ENCODE measurements at places on chromosomes 2 and 18.
A peak's percentile ranks its signal among the peaks of the same experiment; 100 is the strongest.

DNA sequence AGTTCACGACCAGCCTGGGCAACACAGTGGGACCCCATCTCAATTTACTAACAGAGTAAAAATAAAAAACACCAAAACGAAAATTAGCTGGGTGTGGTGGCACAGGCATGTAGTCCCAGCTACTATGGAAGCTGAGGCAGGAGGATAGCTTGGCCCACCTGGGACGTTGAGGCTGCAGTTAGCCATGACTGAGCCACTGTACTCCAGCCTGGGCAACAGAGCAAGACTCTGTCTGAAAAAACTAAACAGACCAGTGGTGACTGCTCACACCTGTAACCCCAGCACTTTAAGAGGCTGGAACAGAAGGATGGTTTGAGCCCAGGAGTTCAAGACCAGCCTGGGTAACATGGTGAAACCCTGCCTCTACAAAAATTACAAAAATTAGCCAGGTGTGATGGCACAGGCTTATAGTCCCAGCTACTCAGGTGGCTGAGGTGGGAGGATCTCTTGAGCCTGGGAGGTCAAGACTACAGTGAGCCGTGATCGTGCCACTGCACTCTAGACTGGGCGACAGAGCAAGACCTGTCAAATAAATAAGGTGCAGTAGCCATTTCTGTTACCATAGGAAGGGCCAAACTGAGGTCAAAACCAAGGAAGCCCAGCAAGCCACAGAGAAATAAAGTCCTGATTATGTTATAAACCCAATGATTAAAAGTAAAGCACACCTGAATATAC lies 14.0 kb downstream of the USP34 start:
- no peak for DNase-seq

DNA sequence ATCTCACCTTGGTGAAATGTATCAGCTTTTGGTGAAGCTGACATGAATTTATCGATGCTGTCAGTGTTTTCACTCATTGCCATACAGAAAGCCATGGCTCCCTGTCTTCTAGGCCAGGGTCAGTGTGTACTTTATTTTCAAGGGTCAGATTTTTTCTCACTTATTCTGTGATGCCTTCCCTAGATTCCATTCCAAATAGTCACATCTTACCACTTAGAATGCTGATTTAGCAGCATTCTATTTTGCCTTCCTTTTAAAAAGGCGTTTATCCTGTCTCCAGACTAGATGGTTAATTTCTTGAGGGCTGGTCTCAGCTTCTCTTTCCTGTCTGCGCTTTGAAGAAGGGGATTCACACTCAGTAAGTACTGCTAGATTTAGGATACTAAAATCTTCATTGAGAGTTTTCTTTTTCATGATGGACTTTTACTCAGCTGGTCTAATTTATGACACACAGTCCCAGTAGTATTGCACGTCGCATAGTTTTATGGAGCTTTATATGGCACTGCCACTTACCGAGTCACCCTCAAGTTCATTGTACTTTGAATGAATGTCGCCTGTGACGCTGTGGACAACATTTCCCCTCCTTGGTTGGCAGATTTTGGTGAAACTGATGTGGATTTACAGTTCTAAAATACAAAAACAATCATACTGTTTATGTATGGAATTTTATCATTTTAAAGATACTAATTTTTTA lies 194.0 kb downstream of the ZNF407 start:
- no peak for DNase-seq

DNA sequence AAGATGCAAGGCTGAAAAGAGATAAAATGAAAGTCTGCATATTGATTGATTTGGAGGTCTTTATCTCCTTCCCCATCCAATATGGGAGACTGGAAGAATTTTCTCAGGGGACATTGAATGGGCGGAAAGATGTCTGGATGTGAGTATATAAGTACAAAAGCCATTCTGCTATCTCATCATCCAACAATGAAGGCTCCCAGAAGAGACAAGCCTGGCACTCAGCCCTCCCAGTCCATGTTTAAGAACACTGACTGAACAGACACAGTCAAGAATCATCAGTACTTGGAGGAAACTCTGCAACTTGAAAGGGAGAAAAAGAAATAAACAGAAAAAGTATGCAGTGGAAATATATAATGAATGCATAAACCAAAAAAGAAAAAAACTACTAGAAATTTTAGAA lies 80.9 kb downstream of the PTRHD1 start:
- DNase-seq: no peak

- no peak for DNase-seq
Observed at GRCh38 chr2:38097988-38098385, 22.0 kb upstream of the CYP1B1 start.

DNA sequence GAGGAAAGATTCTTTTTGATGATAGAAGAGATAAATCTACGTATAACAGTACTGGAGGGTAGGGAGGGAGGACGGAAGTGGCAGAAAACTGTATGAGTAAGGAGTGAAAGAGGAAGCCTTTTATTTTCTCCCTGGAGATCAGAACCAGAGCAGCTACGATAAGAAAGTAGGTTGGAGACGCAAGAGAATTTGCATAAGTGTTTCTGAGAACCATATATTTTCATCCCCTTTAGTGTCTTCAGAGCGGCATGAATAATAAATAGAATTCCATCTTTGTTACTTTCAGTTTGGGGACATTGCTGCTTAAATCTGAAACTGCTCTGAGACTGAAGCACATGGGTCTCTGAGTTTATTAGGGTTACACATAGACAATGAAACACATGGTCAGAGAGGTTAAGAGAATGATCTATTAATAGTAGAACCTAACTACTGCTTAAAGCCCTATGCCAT lies 230.2 kb upstream of the TNP1 start:
- DNase-seq: no peak

DNA sequence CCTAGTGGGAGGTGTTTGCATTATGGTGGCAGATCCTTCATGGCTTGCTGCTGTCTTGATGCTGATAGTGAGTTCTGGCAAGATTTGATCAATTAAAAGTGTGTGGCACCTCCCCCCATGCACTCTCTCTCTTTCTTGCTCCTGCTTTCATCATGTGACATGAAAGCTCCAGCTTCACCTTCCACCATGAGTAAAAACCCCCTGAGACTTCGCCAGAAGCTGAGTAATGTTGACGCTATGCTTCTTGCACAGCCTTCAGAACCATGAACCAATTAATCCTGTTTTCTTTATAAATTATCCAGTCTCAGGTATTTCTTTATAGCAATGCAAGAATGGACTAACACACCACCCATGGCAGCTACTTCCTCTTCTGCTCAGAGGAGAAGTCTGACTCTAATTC lies 2181.4 kb upstream of the PIK3C3 start:
- no peak for DNase-seq

DNA sequence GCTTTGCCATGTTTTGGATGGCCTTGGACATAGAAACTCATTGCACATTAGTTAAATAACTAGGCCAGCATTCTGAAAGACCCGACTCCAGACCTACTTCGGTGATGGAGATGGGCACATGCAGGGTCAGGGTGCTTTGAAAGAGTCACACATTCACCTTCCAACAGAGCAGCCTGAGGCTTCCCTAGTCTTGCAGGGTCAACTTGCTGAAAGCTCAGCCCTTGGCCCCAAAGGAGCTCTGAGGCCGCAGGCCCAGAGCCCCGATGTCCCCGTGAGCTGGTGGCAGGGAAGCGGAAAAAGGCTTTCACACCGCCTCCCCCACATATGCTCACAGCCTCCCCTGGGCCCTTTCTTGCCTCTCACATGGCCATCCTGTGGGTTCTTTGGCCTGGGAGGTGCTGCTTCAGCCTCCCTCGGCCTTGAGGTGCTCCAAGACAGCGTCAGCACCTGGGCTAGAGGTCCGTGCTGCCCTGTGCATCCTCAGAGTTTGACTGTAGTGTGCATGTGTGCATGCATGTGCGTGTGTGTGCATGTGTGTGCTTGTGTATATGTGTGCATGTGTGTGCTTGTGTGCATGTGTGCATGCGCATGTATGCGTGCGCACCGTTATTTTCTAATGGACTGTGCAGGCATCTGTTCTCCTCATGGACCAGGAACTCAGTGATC lies 21.6 kb downstream of the LDLRAD4 start:
- no peak for DNase-seq

GRCh38 chr2:84880645-84881521 lies at the start of gene TRABD2A:
TRABD2A (minus strand) TSS chr2:84881084; CDS start chr2:84881039, 45 bp downstream.
- DNase-seq: peak; percentile 65

- no peak for DNase-seq
Observed at GRCh38 chr18:36663312-36663711, 165.5 kb downstream of the TPGS2 start.

DNA sequence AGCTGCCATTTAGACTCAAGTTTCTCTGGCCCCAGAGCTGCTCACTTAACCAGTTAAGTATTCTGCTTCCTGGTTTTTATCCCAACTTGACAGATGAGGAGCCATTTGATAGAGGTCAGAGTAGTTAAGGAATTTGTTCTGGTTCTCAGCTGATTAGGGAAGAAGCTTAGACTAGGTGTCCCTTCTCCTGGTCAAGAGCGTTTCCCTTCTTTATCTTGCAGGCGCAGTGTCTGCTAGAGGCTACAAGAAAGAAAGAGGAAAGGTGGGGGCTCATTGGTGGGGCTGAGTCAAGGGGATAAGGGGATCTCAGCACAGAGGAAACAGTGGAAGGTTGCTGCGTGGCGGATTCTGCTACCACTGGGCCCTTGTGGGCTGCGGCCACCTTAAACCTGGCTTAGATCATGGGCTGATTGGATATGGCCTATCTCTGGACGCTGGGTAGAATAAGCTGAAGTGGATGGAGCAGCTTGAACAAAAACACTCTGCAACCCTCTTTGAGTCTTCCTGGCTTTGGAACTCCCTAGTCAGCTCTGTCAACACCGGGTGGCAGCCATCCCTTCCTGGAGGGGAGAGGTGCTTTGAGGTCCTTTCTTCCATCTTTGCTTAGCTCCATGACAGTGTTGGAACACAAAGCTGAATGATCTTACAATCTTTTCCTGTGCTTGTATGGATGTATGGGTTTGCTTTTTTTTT lies 70.8 kb downstream of the QPCT start:
- no peak for DNase-seq

DNA sequence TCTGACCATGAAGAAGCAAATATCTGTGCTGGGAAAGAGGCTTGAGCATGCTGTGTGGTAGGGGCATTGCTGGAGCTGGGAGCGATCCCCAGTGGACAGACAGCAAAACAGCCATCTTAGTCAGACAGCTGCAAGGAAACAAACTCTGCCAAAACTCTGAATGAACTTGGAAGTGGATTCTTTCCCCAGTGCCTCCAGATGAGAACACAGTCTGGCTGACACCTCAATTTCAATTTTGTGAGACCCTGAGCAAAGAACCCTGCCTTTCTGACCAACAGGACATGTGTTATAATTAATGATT lies 23.2 kb upstream of the FAP start:
- DNase-seq: no peak

DNA sequence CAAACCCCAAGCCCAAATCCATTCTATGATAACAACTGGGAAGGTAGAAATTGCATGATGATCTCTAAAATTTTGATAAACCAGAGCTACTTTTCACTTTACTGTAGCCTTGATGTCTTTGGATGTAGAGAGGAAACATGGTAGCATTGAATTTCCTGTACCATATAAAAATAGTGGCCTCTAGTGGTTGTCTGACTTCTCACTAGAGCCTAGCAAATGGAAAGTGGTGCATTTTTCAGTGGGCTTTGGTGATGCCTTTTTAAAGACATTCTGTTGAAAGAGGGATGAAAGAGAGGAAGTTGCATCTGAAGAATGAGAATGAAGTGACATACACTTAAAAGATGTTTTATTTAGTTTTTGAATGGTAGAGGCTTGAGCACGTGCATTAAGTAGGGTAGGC lies 662.2 kb downstream of the XIRP2 start:
- no peak for DNase-seq

- no peak for DNase-seq
Observed at GRCh38 chr2:109637749-109638570, 23.8 kb downstream of the SOWAHC start.

- no peak for DNase-seq
Observed at GRCh38 chr18:55748227-55748738, 160.3 kb upstream of the TCF4 start.

GRCh38 chr2:151691631-151692030 lies 42.6 kb downstream of the NEB start:
- no peak for DNase-seq

DNA sequence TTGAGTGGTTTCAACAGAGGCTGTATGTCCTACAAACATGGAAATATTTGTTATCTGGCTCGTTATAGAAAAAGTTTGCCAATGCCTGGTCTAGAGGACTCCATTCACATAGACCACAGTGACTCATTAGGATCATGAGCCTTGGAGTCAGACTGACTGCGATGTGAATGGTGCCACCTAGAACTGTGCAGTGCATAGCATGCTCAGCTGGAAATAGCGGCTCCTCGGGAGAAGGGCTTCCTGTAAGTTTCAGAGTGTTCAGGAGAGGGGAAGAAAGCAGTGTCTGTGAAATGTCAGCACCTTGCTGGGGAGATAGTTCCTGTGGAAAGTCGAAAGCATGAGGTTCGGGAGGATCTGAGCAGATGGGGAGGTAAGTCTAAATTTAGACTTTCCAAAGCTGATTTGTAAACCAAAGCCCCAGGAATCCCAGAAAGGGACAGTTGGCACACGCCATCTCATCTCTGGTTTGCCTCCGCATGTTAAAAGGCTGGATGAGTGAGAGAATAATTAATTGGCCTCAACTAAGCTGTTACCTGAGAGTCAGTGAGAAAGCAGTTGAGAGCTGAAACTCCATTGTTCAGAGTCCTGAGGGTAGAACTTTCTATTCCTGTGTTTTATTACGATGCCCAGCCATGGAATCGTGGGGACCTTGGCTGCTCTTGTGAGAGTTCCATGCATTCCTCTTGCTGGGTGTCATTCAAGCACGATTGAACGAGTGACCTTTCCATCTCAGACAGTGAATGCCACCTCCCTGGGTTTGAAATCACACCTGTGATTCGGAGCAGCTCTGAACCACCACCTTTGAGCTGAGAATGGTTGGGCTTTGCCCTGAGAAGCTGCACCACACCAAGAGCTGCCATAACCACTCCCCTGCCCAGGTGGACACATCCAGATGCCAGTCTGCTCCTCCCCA lies 99.5 kb downstream of the MAPK4 start:
- no peak for DNase-seq

GRCh38 chr18:46213295-46213694 lies 109.1 kb downstream of the HAUS1 start:
- DNase-seq: no peak

- DNase-seq: no peak
Observed at GRCh38 chr2:108588070-108588668, 53.9 kb downstream of the LIMS1 start.

- no peak for DNase-seq
Observed at GRCh38 chr2:74902281-74902860, 56.1 kb upstream of the POLE4 start.

DNA sequence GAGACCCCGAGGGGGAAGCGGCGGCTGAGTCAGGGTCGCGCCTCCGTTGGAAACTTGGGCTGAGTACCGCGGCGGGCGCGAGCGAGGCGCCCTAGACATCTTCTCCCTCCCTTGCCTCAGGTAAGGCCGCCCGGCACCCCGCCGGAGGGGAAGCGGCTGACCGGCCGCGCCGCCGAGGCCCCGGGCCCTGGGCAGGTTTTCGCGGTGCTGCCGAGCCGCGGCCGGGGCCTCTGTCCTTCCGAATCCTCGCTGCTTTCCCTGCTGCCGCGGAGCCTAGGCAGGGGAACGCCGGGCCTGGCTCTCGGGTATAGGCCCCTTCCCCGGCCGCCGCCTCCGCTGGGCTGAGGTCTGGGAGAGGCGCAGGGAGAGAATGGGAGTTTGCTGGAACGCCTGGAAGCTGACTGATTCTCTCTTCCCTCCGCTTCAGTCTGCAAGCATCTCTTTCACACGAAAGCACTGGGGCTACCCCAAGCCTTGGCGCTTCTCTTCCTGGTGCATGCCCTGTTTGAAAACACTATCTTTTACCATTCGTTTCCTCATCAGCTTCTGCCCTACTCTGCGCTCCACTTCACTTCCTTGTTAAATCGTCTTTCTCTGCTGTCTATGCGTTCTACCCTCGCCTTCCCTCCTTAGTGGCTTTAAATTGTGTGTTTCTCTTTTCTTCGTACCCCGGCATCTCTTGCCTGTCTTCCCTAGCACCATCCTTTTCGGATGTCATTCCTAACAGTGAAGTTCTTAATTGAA lies 652 bp downstream of the PPM1B start:
- peak; percentile 95 for DNase-seq

Measured in right kidney (tissue), 9 donors.